Kidney epithelial cell (primary cell): ENCODE measurements at places on chromosomes 2 and 18. TPM values are rescaled to one million over a fixed set of nuclear protein-coding genes. Genes with fewer than 3 reads are reported as not detected.

ZNF385B gene
- total RNA-seq, result 0.25 TPM in 1 of 2 replicates, not detected in the other

DAPL1 gene
- not detected in 2 replicates for total RNA-seq

AMER3 gene
- not detected in 2 replicates for total RNA-seq

ABCG5 gene
- total RNA-seq, result not detected in 2 replicates

ICOS gene
- not detected in 2 replicates for total RNA-seq

DSC1 gene
- total RNA-seq, result not detected in 2 replicates

HES6 gene
- 49.7 and 50.1 TPM in 2 replicates for total RNA-seq

SERPINB4 gene
- not detected in 2 replicates for total RNA-seq

WNT10A gene
- 5.6 and 7.1 TPM in 2 replicates for total RNA-seq

IL36RN gene
- 0.04 and 0.34 TPM in 2 replicates for total RNA-seq

HAAO gene
- total RNA-seq, result 1.5 and 2.8 TPM in 2 replicates

RPRD1A gene
- 58.6 and 64.8 TPM in 2 replicates for total RNA-seq
